ENCODE measurements at places on chromosomes 1 and 21.

DNA sequence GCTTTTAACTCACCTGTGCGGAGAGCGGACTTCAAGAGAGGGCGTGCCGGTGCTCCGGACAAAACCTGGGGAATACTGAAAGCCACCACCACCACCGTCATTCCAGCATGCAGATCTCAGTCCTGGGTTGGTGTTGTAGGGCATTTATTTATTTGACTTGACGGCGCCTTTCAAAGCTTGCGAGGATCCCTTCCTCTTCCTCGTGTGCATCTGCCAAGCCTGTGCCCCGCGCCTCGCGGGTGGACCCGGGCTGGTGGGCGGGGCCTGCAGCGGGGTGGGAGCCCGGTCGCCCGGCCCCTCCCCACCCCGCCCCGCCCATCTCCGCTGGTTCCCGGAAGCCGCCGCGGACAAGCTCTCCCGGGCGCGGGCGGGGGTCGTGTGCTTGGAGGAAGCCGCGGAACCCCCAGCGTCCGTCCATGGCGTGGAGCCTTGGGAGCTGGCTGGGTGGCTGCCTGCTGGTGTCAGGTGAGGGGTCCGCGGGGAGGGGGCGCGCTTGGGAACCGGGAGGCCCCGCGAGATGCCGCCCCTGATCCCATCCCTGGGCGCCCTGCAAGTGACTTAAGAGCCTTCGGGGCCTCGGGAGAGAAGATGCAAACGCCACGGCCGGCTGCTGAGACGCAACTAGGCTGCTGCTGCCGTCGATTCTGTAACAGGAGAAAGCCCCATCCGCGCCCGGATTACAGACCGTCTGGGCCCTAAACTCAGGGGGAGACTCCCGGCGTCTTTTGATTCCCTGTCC, at the start of gene IL10RB:
Gene IL10RB (plus strand): TSS at position 318 of the 739 bp plus-strand sequence. CDS start 99 bp downstream, at position 417.
- DNase-seq: no peak

GRCh38 chr1:214546886-214547641, 4.3 kb downstream of the PTPN14 start:
- DNase-seq: no peak

GRCh38 chr21:15415541-15416261, 314.1 kb upstream of the USP25 start:
- no peak for DNase-seq

DNA sequence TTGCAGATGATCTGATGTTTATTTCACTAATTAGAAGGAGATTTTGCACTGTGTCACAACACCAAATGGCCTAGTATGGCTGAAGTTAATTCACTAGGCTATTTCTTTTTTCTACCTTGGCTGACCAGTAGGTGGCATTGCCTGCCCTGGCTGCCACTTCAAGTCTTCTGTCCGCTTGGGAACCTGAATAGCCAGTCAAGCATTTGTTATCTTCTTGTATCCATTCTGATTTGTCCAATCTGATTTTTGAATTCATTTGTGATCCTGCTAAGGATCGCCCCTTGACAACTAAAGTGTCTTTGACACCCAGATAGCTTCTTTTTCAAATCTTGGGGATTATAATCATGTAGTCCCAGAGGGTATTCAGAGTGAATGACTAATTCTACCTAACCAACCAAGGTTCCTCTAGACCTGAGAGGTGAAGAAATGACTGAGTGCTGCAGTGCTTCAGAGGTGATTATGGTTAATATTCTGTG, 99.4 kb downstream of the GIPC2 start:
- no peak for DNase-seq

- no peak for DNase-seq
Measured at GRCh38 chr1:33393991-33394390, 36.9 kb downstream of the PHC2 start.

- no peak for DNase-seq
Measured at GRCh38 chr1:12574757-12575139, 43.3 kb downstream of the DHRS3 start.

DNA sequence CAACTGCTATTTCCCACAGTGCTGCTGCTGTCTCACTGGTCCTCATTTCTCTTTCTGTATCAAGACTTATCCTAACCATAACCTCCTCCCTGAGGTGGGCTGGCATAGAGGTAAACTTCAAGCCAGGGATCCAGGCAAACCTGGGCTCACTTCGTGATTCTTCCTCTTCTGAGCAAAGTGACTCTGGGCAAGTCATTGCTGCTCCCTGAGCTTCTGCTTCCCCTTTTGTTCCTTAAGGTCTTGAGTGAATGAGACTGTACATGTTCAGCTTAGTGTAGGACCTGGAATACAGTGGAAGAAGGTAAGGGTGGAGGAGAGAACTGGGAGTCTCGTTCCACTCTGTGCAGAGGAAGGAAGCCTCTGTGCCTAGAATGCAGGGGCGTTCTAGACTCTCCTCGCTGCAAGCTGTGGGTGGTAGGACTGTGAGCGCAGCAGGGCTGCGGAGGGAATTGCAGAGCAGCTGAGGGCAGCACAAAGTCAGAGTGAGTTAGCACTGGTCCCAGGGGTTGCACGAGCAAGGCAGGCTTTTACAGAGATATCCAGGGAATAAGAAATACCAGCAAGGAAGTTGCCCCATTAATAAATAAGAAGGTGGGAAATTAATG, 11.4 kb upstream of the ERI3 start:
- DNase-seq: no peak

DNA sequence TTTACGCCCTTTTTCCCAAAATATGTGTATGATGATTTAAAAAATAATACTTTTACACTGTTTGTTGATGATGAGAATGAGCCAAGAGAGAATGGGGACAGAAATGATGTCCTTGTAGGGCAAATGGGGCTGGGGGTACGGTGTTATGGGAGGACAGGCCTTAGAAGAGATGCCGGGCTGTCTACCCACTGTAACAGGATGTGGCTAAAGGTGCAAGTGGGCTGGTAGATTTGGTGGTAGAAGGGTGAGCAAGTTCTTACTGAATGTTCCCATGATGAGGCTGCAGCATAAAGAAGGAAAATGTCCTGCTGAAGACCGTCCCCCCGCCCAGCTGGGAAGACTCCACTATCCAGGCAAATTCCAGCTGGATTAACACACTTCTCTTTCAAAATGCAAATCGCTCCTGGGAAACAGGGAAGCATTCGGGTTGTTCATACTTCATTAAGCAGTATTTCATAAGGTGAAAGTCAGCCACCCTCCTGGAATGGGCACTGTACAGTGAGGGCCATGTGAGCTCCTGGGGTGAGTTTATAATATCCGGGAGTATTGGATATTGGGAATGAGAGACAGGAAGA, 14.0 kb downstream of the GPA33 start:
- no peak for DNase-seq
